ENCODE measurements at places on chromosomes 4 and X.

- no peak for DNase-seq
Observed at GRCh38 chr4:93201471-93202096, 627.0 kb upstream of the ATOH1 start.

DNA sequence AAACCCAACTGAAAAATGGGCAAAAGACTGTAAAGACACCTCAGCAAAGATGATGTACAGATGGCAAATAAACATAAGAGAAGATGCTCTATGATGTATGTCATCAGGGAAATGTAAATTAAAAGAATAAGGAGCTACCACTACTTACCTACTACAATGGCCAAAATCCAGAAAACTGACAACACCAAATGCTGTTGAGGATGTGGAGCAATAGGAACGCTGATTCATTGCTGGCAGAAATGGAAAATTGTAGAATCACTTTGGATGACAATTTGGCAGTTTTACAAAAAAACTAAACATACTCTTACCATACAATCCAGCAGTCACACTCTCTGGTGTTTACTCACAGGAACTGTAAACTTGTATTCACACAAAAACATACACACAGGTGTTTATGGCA is 222.3 kb upstream of the LDB2 start:
- DNase-seq = no peak

GRCh38 chrX:134645936-134646543 is 12.2 kb downstream of the PLAC1 start:
- DNase-seq = no peak

DNA sequence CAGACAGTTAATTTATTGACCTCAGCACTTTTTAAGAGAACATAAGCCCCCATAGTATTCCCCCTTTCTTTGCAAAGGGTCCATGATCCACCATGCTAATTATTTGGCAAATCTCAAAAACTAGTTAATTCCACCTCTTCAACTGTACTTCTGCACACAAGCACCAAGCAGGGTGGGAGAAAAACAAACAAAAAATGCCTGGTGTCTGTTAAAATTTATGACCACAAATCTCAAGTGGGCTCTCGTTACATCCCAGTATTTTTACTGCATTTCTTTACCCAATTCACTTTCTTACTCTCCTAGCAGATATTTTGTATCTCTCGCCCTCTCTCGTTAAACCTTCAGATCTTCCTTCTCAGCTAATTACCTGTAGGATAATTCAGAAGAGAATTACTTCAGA is 6.1 kb downstream of the ARSJ start:
- DNase-seq = no peak

GRCh38 chrX:121258545-121258944 is 211.1 kb downstream of the GLUD2 start:
- no peak for DNase-seq

- no peak for DNase-seq
Observed at GRCh38 chr4:6005175-6005574, 13.1 kb downstream of the C4orf50 start.
